Left colon (tissue), 2 donors: ENCODE measurements at places on chromosomes 16 and 17. TPM values are rescaled to one million over a fixed set of nuclear protein-coding genes. Genes with fewer than 3 reads are reported as not detected.

DNA sequence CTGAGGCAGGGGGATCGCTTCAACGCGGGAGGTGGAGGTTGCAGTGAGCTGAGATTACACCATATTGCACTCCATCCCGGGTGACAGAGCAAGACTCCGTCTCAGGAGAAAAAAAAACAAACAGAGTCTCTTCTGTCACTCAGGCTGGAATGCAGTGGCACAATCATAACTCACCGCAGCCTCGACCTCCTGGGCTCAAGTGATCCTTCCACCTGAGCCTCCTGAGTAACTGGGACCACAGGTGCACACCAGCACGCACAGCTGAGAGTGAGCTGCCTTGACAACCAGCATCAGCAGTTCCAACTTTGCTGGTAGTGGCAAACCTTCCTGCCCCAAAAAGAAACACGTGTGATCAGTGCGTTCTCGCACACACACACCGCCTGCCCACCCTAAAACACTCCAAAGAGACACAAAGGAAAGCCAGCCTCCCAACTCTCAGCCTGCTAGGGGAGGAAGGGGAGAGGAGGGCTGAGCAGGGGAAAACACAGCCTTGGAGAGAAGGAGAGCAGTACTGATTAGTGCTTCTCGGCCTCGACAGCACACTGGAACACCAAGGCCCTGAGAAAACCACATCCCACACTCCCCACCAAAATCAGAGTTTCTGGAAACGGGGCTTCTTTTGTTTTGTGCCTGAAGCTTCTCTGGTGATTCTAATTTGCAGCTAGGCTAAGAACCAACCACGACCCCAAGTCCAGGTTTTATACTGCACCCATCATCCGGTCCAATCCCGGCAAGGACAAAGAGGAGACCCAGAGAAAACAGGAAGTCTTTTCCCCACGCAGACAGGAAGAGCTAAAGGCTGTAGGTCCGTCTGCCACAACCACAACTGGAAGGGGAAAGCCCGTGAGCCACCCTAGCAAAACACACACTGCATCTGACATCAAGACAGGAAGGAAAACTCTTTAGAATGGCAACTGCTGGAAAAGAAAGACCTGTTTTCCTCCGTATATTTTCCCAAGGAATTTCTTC lies 28.8 kb downstream of the ZCCHC14 start:
- DNase-seq: no peak

DNA sequence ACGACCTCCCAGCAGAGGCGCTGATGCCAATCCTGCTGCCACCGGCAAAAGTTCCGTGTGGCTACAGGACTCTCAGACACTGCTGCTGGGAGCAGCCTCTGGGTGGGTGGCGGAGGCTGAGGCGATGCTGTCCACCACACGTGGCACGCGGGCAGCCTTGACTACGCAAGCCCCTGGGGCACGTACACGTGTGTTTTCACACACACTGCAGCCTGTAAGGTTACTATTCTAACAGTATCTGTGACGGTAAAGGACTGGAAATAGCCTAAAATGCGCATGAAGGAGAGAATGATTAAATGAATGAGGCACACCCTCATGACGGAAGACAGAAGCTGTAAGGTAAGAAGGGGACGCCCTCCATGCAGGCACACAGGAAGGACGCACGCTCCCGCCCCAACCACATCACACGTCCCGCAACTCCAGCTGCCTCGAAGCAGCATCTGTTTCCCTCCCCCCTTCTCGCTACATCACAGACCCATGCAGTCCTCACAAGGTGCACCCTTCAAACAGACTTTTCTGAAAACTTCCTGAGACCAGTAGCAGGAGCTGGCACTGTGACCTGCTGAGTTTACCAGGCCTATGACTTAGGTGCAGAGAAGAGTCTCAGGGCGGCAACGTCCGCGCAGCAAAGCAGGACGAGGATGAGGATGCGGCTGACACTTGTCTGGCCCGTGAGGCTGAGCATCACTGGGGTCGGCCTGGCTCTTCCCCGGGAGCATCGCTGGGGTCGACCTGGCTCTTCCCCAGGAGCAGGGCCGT lies 28.7 kb upstream of the FASN start:
- no peak for DNase-seq

The LCMT1 gene
- 55.8 TPM for total RNA-seq

DNA sequence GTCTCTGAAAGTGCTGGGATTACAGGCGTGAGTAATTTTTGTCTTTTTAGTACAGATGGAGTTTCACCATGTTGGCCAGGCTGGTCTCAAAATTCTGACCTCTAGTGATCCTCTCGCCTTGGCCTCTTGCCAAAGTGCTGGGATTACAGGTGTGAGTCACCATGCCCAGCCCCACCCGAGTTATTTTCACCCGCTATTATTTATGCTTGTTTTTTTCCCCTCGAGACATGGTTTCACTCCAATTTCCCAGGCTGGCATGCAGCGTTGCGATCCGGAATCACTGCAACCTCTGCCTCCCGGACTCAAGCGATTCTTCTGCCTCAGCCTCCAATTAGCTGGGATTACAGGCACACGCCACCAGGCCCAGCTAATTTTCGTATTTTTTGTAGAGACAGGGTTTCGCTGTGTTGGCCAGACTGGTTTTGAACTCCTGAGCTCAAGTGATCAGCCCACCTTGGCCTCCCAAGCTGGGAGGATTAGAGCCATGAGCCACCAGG lies 9.2 kb downstream of the RPL23 start:
- DNase-seq: no peak

- no peak for DNase-seq
Measured at GRCh38 chr17:4800462-4801196, 1.5 kb downstream of the C17orf114 start.

DNA sequence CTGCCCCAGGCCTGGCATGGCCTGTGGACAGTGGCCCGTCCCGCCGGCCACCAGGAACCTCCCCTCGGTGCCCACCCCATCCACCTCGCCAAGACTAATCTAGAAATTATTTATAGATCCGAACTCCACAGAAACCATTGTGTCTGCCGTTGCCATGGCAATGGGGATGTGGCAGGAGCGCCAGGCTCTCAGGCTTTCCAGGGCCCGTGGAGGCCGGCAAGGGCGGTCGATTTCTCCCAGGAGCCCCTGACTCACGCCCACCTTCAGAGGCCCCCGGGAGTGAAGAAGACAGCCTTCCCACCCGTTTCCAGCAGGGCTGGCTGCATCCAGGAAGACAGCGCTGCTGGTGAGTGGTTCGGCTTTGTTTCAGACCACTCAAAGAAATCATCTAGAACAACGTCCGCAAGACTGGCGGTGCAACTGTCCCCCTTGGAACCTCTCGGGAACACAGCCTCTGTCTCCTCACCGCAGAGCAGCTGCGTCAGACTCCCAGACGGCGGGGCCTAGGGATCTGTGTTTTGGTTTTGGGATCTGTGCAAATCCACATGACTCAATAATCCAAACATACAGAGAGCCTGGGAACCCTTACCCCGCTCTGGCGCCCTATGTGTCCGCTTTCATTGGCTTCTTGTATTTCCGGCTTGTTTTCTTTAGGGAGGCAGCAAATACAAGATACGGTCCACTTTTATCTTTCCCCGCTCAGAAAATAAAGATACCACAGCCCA lies 48.5 kb upstream of the ZCCHC14 start:
- DNase-seq: no peak

DNA sequence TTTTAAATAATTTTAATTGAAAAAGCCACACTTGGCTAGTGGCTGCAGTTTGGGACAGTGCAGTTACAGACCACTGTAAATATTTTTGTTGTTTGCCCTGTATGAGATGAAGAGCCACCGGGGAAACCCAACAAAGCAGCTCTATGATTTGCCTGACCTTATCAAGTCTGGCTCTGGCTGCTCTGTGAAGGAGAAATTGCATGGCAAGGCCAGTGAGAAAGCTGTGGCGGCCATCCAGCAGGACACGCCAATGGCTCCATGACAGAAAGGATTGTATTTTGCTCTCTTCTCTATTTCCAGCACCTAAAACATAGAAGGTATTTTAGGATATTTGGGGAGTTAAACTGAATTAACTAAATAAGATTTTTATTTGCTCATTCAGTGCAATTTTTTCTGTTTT lies 330.0 kb upstream of the DYNLRB2 start:
- DNase-seq: no peak

DNA sequence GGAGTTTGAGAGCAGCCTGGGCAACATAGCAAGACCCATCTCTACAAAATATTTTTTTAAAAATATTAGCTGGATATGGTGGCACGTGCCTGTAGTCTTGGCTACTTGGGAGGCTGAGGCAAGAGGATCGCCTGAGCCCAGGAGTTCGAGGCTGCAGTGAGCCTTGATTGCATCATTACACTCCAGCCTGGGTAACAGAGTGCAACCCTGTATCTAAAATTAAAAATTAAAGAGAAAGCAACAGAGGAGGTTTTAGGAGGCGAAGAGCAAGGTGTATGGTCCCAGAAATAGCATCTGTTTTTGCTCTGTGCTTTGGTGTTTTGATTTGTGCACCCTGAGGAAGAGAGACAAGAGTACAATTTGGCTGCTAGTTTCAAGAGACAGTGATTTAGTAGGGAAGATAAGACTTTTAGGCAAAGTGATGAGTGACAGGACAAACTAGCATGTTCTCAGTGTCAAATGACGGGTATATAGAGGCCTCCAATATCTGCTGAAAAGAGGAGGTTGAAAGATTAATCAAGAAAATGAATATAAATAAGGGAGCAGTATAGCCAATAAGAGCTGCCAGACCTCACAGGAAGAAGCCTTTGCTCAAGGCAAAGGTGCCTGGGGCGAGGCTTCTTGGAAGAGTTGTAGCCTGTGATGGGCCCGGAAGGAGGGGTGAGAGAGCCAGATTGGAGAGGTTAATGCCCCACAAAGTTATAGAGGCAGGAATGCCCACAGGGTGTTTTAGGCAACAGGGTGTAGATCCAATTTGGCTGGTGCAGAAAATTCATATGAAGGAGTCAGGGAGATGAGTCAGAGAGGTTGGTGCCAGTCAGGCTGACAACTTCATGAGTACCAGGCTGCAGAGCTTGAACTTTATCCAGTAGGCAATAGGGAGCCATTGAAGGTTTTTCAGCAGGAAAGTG lies 11.4 kb downstream of the HLF start:
- no peak for DNase-seq

The CXCL16 gene
- 36.2 TPM for total RNA-seq

DNA sequence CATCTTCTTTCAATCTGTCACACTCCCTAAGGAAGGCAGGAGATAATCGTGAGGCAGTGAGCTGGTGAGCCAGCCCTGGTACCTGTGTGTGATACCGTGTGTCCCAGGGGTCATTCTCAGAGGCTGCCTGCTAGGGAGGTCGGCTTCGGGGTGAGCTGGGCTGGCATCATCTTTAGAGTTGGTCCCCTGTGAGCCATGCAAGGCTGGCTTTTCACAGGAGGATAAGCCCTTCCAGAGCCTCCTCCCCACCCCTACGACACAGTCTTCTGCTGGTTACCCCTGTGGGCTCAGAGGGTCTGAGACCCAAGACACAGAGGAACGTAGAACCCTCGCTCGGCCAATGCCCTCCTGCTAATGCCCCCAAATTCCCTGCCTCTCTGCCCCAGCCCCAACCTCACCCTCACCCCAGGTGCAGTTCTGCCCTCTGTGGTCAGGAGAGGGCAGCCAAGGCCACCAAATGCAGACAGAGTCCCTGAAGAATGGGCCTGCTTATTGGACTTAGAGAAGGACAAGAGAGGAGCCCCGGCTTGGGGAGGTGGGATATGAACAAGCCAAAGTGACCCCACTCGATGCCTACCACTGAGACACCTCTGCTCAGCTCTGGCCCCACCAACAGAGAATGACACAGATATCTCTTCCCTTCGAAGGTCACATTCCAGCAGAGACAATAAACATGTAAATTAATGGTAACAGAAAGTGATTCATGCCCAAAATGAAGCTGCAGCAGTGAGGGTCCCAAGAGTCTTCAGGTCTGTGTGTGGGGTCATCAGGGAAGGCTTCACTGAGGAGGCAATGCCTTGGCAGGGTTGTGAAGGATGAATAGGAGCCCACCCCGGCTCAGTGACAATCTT lies 80.8 kb upstream of the CCL1 start:
- no peak for DNase-seq

The GPR139 gene
- not detected for total RNA-seq

- DNase-seq: no peak
Measured at GRCh38 chr16:81601008-81601428, 156.4 kb downstream of the CMIP start.

- no peak for DNase-seq
Measured at GRCh38 chr17:67353929-67354574, 12.3 kb downstream of the PSMD12 start.

DNA sequence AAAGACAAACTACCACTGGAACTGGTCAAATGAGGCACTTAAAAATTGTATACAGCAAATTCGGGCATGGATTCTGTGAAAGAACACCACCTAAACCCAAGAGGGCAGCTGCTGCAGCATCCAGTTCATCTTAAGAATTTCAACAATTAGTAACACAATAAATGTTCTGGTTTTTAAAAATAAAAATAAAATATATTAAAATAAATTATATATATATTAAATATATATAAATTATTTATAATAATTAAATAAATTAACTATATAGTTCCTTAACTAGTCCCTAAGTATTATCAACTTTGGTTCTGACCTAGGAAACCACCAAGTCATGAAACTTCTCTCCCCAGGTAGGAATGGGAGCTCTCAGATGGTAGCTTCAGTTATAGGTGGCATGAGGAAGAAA lies 13.4 kb upstream of the RFFL start:
- DNase-seq: no peak

GRCh38 chr17:63116228-63116627 lies 150.2 kb downstream of the TANC2 start:
- DNase-seq: no peak

DNA sequence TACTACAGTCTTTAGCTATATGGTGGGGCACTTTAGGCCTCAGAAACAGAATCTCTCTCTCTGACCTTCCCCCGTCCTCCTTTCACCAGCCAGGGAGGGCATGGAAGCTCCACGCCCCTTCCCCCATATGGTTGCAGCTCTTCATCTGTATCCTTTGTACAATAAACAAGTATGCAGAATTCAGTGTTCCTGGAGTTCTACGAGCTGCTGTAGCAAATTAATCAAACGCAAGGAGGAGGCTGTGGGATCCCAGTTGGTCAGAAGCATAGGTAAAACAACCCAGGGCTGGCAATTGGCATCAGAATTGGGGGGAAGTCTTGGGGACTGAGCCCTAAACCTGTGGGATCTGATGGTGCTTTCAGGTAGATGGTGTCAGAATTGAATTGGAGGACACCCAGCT lies 163.7 kb upstream of the NLRP1 start:
- no peak for DNase-seq

The SBK1 gene
- 0.58 TPM for total RNA-seq

GRCh38 chr17:50680126-50680525 lies 27.6 kb downstream of the ANKRD40 start:
- DNase-seq: no peak

DNA sequence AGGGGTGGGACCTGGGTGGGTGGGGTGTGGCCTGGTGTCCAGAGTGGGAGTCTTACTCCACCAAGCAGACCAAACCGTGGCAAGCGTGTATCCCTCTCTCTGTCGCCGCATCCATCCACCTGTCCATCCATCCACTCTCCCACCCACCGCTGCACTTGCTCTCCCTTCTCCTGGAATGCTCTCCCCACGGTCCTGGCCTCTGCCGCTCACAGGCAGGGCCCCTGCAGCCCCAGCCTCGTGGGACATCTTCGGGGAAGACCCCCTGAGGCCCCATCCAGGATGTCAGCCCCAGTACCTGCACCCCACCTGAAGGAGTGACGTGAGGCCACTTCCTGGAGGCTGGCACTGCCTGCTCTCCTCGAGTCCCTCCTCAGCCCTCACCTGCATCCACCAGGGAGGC lies 189.5 kb upstream of the GSE1 start:
- DNase-seq: no peak

The G6PC1 gene
- total RNA-seq: 0.50 TPM

The KRT20 gene
- 1,967 TPM for total RNA-seq

- DNase-seq: no peak
Measured at GRCh38 chr17:48520631-48521079, 10.2 kb downstream of the HOXB1 start.

GRCh38 chr16:21613781-21614180 lies 14.4 kb downstream of the METTL9 start:
- DNase-seq: no peak

The PSMC3IP gene
- total RNA-seq: 1.6 TPM

- DNase-seq: no peak
Measured at GRCh38 chr17:56681561-56682266, 88.2 kb downstream of the NOG start.
